Coronary artery (tissue), 2 donors: ENCODE measurements at places on chromosomes 6 and 20.

DNA sequence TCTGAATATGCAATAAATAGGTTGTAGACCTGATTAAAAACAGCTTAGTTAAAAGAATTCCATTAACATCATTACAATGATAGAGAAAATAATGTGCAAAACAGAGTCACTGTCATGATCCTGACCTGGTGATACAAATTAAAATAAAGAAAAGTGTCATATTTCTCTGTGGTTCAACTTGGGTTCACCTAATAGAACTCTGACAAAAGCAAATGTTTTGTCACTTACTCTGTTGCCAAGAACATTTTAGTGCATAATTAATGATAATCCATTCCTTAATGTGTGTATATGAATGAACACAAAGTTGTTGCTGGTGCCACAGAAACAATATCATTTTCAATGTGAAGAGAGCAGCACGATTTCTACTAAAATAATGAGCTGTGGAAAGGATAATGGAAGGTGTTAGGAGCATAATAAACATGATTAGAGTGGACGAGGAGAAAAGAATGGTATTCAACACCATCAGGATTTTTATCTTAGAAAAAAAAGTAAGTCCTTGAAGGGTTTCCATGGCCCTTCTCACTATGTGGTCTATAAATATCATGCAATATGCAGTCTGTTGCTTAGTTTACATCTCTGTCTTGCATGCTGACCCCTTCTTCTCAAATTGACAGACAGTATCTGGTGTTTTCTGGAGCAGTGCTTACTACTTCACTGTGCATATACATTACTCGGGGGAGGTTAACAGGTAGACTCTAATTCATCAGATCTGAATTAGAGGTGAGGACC, 656.6 kb upstream of the MMS22L start:
- no peak for DNase-seq

DNA sequence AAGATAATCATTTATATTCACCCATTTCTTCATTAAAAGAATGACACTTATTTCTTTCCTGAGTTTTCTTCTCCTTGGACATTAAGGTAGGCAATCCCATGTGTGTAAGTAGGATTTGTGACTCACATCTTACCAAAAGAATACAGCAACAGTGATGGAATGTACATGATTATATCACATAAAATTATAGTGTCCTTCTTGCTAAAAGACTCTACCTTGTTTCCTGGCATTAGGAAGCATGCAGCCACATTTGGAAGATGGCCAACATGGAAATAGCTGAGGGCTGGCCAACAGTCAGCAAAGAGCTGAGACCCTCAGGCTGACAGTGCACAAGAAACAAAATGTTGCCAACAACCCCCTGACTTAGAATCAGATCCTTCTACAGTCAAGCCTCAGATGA, 327.9 kb upstream of the MARCKS start:
- no peak for DNase-seq

DNA sequence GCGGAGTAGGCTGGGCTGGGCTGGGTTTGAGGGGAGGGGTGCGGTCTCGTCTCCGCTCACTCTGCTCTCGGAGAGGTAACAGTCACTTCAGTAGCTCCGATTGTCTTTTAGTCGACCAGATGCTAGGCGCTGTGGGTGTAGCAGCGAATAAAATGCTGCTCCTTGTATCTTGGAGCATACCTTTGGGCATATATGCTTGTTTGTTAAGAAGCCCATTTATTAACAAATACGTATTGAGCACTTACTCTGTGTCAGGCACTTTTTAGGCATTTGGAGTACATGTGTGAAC, 545 bp downstream of the ACTR5 start:
- no peak for DNase-seq

DNA sequence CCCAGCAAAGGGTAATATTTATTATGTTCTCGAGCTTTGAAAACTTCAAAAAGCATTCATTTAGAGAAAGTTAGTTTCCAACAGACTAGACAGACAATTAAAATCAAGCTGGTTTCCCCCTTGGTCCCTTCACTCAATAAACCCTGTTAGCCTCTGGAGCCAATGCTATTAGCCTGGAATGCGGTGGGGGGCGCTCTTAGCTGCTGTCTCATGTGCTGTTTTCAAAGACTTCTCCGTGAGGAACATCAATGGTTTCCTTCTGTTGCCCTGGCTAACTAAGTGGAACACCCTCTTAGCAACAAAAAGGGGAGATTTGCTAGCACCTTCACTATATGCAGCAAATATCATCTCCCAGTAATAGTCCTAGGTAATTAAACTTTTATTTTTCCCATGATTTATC, 86.4 kb downstream of the LY86 start:
- no peak for DNase-seq

- DNase-seq, result no peak
These were observed 38.6 kb downstream of the TFEB start for GRCh38 chr6:41696788-41697187.

DNA sequence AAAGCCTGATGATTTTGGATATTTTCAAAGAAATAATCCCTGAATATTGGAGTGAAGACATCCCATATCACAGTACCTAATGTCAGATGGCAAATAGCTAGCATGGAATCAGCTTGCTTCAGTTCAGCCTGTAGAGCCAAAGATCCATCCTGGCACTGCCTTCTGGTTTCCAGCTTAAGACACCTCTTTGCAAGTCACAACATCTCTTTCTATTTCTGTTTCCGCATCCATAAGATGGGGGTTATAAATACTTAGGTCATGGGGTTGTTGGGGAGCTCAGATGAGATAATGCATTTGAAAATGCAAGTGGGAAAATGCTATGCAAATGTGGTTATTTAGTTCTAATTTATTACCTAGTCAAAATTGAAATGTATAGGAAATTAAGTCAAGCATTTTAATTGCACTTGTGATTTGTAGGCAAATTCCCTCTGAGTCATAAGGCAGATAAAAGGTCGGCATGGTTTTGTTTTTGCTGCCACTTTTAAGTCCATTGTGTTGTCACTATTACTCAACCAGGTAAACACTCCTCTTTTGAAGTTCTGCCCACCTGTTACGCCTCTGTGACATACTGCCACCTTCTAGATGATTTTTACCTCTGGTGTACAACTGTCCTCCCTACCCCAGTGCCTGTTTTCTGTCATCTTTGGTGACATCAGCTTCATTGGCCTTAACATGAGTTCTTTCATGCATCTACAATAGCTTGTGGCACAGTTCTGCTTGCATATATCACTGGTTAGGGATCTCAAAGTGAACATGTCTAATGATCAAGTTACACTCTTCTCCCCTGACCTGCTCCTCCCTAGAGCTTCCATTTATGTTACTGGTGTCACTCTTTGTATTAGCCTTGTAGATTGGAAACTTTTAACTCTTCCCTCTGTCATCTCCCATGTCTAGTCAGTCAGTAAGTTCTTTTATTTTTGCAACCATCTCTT, 96.6 kb downstream of the CDKAL1 start:
- DNase-seq, result no peak

DNA sequence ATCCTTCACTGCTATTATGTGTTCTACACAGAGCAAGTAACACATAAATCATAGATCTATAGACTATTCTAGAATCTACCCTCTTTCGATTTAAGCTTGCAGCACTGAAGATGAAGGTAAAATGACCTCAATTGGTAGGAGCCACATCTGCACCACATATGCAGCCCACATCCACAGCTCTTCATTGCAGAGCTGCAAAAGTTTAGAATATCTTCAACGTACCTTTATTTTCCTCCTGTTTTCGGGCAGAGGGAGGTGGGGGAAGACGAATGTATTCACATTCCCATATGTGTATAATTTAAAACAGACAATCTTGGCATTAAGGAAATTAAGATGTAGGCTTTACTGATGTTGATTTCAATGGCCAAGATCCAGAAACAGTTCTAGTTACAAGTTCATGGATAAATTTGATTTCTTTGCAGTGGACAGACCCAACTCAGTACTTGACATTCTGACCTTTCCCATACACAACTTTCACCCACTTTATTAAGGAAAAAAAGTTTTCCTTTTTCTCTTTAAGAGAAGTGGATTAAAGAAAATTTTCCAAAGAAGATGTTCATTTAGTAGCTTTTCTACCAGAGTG, 14.0 kb downstream of the EPB41L2 start:
- DNase-seq, result no peak
